A549 (cell line): ENCODE measurements at places on chromosomes 1 and 21. TPM values are rescaled to one million over a fixed set of nuclear protein-coding genes. Genes with fewer than 3 reads are reported as not detected.
A peak's percentile ranks its signal among the peaks of the same experiment; 100 is the strongest.

The PLA2G2C gene
- not detected in 3 replicates for polyA plus RNA-seq

The RNU5D-1 gene
- not detected in 3 replicates for polyA plus RNA-seq

The FCAMR gene
- not detected in 3 replicates for polyA plus RNA-seq

The GJA5 gene
- polyA plus RNA-seq = not detected in 3 replicates

The RAD54L gene
- polyA plus RNA-seq = 12.7 to 14.0 TPM (median 14.0 TPM) in 3 replicates

The AIM2 gene
- not detected in 3 replicates for polyA plus RNA-seq

The FABP3 gene
- not detected in 3 replicates for polyA plus RNA-seq

The KCNE2 gene
- polyA plus RNA-seq = not detected in 3 replicates

The MRPS15 gene
- 70.5 to 74.7 TPM (median 73.9 TPM) in 3 replicates for polyA plus RNA-seq

DNA sequence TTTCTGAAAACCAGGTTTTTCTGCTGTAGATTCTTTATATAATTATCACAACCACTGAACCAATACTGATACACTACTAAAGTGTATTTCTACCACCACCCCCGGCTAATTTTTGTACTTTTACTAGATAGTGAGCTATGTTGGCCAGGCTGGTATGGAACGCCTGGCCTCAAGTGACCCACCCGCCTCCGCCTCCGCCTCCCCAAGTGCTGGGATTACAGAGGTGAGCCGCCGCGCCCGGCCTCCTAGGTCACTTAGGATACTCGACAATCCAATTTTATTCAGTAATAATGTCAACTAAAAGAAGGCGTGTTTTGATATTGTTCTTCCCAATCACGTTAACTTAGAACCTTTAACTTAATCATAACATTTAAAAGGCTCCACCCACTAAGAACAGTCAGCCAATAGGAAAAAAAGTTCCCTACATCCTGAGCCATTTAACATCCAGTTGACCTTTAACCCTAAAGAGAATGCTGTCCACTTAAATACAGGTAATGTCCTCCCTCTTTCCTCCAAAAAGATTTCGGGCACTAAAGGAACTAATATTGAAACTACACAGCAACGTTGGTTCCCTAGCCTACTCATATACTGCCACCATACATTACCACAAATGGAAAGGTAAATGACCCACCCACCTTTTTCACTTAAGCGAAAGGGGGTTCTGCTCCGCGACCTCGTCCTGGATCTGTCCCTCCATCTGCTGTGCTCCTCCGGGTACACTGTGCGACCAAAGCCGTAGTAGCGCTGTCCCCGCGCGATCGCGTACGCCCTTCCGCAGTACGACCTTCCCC, 1.2 kb downstream of the RSRP1 start:
- DNase-seq = peak; percentile 49

GRCh38 chr1:99942723-99943122, 27.1 kb upstream of the SLC35A3 start:
- DNase-seq = no peak

- DNase-seq = peak; percentile 1
Measured at GRCh38 chr21:34967509-34968289, 81.4 kb downstream of the RUNX1 start.

DNA sequence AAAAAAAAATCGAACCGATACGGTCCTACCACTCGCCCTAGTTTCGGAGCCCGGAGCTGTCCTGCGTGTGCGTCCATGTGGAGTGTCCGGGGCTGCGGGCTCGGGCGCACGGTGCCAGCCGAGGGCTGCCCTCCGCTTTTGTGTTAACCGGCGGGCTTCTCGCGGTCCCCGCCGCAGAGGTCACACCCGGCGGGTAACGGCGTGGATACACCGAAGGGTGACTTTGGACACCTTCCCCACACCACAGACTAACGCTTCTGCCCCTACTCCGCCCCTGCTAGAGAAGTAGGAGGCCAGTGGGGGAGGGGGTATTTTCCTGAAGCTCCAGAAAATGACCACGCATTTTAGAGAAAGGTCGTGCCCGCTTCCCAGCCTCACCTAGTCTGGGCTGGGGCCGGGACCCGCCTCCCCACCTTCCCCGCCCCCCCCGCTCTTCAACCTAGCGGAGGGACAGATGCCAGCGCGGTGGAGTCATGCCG, 609 bp upstream of the ATF3 start:
- no peak for DNase-seq

DNA sequence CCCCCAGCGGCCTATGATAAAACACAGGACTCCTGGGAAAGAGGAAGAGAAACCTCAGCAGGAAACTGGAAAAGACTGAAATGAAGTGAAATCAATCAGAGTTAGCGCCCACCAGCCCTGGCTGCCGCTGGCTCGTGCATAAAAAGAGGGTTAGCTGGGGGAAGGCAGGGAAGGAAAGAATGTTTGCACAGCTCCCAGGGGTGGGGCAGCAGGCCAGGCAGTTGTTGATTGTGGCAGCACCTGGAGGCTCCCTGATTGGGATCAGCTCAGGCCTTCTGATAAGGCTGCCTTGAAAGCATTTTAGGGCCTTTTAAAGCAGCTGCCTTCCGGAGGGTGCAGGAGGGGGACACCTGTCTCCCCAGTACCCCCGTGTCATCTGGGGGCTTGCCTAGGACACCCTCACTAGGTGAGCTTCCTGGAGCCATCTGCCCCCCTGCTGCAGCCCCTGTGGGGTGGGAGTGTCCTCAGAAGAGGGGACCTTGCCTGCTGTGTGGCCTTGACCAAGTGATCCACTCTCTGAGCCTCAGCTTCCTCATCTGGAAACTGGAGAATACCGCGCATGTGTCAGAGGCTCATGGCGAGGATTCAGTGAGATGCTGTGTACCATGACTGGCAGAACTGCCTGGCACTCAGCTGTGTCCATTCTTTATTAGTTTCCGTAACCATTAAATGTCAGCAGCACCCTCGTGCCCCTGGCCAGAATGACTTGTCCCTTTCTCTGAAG, 6.6 kb downstream of the EPHB2 start:
- no peak for DNase-seq

GRCh38 chr1:228455715-228456114, 31.5 kb upstream of the RNF187 start:
- DNase-seq = no peak

- DNase-seq = peak; percentile 67
Measured at GRCh38 chr1:115179397-115180079, 90.2 kb upstream of the TSPAN2 start.

GRCh38 chr1:24555591-24556413, at the start of gene NCMAP:
NCMAP (plus strand) TSS chr1:24556087; CDS start chr1:24595431, 39,344 bp downstream.
- DNase-seq = no peak

GRCh38 chr1:197063212-197063611, 3.8 kb downstream of the F13B start:
- DNase-seq = no peak

DNA sequence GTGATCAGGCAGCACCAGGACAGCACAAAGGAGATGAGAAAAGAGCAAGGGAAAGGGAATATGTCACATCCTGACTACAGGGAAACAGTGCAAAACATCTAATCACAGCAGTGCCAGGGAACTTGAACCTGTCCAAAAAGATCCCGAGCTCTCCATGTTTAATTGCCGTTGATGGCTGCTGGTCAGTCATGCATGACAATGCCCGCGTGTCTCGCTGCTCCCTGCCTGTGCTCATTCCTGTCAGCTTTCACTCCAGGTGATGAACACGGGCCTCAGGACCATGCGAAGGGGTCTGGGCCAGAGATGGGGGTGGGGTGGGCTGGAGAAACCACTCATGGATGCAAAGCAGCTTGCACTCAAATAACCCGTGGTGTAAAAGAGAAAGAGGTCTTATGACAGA, 287.0 kb downstream of the GPATCH2 start:
- DNase-seq = no peak

DNA sequence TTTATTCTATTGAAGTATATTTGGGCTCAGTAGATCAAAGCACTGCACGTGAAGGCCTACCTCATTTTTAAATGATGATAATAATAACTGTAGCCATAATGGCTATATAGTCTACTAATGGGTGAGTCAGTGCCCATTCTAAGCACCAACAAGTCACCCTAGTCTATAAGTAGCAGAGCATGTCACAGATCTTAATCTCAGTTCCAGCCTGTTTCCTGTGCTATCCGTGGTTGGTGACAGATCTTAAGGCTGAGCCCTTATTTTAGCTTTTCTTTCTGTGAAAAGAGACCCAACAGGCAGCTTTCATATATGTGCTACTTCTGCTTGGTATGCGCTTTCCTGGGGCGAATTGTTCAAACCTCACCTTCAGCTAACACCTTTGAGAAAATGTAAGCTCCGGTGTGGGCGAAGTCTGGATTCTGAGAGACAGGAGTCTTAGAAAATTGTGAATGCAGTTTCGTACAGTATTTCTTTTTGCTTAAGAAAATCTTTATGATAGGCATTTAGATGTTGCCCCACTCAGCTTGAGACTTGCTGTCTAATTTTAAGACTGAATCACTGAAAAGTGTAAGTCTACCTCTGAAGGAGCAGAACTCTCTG, 59.6 kb downstream of the FMN2 start:
- DNase-seq = no peak

GRCh38 chr1:12072741-12073140, 9.6 kb downstream of the TNFRSF8 start:
- no peak for DNase-seq

DNA sequence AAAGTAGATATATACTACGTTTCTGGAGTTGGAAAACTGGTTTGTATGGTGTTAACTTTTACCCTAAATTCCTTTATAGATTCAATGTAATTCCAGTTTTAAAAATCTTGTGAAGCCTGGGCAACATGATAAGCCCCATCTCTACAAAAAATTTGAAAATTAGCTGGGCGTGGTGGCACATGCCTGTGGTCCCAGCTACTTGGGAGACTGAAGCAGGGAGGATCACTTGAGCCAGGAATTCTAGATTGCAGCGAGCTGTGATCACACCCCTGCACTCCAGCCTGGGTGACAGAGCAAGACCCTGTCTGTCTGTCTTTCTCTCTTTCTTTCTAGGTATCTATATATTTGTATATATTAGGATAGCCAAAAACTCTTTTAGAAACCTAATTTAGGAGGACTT, 141.9 kb downstream of the CLEC20A start:
- no peak for DNase-seq

DNA sequence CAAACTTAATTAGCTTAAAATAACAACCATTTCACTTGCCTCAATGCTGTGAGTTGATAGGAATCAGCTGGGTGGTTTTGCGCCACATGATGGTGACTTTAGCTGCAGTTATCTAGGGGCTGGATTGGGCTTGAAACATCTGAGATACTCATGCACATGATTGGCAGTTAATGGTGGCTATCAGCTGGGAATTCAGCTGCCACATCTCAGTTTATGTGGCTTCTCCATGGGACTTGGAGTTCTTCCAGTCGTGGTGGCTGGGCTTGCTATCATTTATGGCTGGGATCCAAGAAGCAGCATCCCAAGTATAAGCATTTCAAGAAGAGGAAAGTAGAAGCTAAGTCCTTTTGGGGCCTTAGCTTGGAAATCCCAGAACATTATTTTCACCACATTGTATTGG, 36.4 kb downstream of the PDC start:
- DNase-seq = no peak

GRCh38 chr21:37407719-37408420, 41.3 kb downstream of the DYRK1A start:
- no peak for DNase-seq

GRCh38 chr1:172827301-172827700, 168.4 kb downstream of the FASLG start:
- no peak for DNase-seq

- DNase-seq = no peak
Measured at GRCh38 chr1:76352741-76353435, 278.3 kb downstream of the ST6GALNAC3 start.

DNA sequence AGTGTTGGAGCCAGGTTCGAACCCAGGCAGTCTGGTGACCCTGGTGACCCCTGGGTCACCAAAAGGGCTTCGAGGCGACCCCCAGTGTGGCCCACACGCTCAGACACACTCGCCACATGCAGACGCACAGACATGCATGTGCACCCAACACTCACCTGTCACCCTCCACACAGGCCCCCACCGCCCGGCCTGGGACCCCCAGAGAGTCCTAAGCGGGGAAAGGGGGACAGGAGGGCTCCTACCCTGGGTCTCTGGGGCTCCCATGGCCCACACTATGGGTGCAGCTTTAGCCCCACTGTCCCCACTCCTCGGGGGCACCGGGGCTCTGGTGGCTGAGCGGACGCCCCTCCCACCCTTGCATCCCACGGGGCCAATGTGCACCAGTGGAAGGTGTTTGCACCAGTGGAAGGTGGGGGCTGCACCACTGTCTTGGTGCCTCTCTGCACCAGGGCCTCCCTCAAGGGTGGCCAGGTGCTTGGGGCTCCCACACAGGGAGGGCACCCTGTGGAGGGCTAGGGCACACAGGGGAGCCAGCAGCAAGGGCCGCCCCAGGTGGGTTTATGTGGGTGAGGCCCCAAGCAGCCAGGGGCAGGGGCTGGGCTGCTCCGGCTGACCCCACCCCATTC, 9.9 kb downstream of the CHD5 start:
- DNase-seq = no peak
